OCI-LY7 (cell line): ENCODE measurements at places on chromosomes 5 and 9. TPM values are rescaled to one million over a fixed set of nuclear protein-coding genes. Genes with fewer than 3 reads are reported as not detected.

GRCh38 chr9:89625721-89626687, 21.2 kb downstream of the GADD45G start:
- no peak for DNase-seq

GRCh38 chr5:137078171-137078665, 420.9 kb downstream of the SPOCK1 start:
- DNase-seq, result no peak

DNA sequence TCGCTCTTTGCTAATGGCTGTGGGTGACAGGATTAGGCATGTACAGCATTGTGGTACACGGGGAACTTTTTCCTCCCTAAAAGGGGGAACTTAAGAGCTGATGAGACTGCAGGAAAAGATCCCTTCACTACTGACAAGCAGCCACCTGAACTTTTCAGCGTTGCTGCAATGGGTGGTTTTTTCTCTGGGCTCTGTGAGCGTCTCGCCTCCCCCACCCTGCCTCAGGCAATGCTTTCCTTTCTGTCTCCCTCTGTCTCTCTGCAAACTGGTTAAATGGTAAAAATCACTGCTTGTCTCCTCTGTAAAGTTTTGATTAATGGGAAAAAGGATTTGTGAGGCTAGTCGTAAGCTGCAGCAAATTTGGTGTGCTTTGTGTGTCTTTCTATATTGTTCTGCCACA, 20.3 kb downstream of the HSD17B3 start:
- DNase-seq, result no peak

ADCY2 gene
- total RNA-seq, result not detected in 2 replicates

GRCh38 chr5:136427426-136427825, 62.1 kb upstream of the TRPC7 start:
- DNase-seq, result no peak

EPB41L4B gene
- 0.11 and 0.29 TPM in 2 replicates for total RNA-seq

DNA sequence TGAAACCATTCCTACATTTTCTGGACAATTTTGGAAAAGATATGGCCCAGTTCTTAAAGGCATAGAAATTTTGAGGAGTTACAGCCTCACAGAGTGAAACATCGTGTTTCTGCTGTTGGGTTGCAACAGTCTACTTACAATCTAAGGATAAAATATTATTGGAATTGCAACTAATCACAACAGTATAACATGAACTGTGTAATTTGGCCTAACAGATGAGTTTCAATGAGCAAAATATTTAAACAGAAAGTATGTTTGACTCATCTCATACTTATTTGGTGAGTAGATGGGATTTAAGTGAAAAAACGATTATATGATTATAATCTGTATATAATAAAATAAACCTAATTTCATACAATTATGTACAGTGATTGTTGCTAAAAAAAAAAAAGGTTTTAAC, 1061.8 kb downstream of the CDH12 start:
- DNase-seq, result no peak

DNA sequence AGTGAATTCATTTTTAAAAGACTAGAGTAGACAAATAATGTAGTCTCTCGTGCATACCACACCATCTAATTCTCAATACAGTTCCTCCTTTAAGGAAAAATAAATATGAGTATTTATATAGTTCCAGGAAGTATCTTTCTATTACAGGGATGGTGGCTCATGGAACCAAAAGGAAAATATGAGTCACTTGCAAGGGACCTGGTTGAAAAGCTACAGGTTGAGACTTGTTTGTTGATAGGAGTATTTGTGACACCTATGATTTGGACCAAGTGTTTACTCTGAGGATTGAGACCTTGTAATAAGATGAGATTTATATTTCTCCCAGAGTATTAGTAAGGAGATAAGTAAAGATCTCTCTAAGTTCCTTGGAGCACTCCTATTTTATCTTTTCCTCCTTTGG, 67.4 kb downstream of the CDO1 start:
- DNase-seq, result no peak

GRCh38 chr9:13234932-13235331, 44.6 kb downstream of the MPDZ start:
- no peak for DNase-seq

GRCh38 chr9:24398466-24398865, 147.2 kb downstream of the IZUMO3 start:
- no peak for DNase-seq

SLC22A4 gene
- total RNA-seq, result not detected in 2 replicates

DNA sequence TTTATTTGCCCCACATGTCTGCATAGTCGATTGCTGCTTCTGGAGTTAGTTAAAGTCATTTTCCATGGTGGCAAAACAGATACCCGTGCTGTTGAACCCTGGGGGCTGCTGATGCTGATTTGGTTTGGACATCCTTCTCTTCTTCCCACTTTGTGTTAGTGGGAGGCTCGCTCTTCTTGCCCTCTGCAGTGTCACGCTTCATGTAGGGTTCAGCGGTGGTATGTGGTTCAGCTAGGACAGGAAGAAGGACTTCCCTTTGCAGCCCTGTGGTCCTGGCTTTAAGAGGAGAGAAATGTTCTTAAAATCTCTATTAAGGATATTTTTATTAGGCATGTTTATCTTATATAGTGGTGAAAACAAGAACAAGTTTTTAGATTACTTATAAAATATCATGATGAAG, 36.2 kb downstream of the SLC36A1 start:
- DNase-seq, result no peak

DNA sequence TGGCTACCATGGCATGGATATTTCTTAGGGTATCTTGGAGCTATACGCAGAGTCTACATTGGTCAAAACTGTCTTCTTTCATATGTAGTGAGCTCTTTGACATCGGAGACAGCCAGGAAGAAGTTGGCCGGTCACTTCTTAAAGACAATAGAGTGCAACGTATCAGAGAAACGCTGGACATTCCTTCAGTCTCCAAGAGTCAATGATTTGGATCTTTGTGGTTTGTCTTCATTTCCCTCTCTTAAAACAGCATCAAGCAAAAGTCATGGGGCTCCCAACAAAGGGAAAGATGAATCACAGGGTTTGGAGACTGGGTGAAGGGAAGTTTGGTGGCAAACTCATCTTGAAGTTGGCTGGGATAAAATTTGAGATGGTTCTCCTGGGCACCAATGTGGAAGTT, 320.1 kb downstream of the AGTPBP1 start:
- no peak for DNase-seq

DNA sequence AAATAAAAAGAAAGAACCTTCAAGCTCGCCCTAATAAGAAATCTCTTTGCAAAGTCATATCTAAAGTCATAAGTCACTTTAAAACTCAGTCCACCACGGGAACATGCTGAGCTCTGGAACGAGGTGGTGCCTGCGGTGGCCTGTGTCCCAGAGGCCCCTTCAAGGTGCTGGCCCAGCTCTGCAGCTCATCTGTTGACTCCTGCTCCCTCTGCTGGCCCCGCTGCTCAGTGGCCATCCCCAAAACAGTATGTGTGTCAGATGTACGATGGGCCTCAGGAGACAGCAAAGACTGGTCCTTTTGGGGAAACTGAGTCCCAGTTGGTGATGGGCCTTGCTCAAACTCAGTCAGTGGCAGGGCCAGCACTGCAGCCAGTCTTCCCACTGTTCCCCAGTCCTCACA, 22.8 kb upstream of the FOXB2 start:
- DNase-seq, result peak; percentile 5

PLK2 gene
- total RNA-seq, result 0.59 TPM in 1 of 2 replicates, not detected in the other

DNA sequence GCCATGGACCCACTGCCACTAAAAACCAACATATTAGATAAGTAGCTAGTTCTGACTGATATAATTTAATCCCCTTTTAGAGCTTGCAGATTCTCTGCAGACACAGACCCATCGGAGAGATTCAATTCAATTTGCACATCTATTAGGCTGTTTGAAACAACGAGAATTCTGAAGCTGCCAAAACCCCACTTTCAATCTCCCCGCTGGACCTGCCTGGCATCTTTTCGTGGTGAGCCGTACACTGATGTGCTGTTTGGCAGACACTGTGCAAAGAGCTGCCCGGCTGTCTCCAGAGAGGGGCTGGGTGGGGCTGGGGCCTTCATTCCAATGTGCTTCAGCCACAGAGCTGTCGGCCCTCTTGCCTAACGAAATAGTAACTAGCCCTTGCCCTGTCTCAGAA, 42.1 kb upstream of the FAM240B start:
- no peak for DNase-seq

DNA sequence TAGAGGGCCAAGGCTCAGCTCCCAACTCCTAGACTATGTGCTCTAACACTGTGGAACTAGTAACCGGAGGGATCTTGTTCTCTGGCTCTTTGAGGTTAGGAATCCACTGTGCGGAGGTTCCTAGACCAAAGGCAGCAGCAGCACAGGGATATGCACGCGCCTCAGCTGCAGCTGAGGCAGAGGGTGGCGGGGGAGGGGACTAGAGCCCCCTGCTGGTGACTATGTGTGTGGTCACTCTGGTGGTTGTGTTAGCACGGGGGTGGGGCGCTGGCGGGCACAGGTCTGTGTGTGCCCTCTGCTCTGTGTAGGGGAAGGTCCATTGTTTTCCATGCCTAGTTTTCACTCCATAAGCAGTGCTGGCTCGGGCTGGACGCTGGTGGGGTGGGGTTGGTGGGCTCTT, 458.0 kb upstream of the IZUMO3 start:
- peak; percentile 19 for DNase-seq

DNA sequence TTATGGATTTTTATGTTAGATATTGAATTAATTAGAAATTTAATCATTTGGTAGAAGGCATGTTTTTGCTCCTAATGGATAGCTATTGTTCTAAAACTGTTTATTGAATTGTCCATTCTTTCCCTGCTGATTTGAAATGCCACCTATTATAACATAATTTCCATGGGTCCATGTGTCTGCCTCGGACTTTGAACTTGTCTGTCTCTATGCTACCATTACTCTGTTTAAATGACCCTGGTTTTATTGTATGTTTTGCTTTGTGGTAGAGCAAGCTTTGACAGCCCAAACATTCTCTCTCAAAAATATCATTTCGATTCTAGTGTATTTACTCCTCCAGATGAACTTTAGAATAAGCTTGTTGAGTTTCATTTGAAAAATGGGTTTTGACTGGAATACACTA, 120.6 kb downstream of the ARHGEF28 start:
- no peak for DNase-seq

DNA sequence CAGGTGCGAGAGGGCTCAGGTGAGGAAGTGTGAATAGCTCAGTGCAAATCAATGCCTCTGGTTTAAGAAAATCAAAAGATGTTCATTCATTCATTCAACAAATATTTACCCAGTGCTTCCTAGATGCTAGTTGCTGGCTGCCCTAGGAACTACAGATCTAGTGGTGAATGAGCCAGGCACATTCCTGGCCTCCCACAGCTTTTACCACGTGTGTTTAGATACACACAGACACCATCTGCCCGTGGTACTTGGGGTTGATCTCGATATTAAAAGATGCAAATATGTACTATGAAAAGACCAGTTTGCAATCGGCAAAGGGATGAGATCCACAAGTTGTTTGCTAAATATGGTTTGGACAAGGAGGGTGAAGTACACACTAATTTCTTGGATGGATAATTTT, 78.2 kb downstream of the GTF3C4 start:
- no peak for DNase-seq

GRCh38 chr5:177313561-177314259, 2.0 kb upstream of the MXD3 start:
- DNase-seq, result no peak

ALDH1A1 gene
- not detected in 2 replicates for total RNA-seq

GRCh38 chr5:142547445-142548380, 138.2 kb downstream of the FGF1 start:
- DNase-seq, result no peak

DNA sequence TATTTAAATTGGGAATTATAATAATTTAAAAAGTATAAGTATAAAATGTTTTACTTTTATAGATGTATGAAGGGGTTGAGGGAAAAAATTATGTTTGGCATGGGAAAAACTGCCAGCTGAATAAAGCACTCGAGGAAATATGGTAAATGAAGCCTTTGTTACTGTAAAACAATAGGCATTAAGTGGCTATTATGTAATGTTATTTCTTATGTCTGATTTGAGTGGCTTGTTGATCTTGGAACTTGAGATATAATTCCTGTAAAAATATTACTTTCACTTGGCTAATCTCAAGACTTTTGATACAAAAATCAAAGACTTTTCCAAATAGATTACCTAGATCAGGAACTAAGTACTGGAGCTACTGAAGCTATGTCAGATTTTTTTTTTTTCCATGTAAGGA, 182.9 kb downstream of the CD180 start:
- no peak for DNase-seq

GRCh38 chr9:34892886-34893285, 65.2 kb upstream of the PHF24 start:
- DNase-seq, result no peak

- no peak for DNase-seq
Observed at GRCh38 chr9:8845808-8846207, 1046.2 kb upstream of the DMAC1 start.

DNA sequence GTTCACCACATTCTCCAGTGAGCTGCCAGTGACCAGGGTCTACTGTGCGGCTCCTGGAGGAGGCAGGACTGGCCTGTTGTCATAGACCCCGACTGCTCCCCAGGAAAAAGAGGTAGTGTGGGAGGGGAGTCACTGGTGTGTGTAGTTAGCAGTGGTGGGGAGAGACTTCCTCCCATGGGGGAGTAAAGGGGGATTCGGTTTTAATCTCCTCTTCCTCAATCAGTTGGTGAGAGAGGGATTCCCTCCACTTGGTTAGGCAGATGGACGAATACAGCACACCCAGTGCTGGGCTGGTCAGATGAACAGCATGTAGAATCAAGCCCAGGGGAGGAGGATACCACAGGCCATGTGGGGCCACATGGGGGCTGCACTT, 207.6 kb upstream of the S1PR3 start:
- DNase-seq, result no peak

SLC36A2 gene
- not detected in 2 replicates for total RNA-seq

DNA sequence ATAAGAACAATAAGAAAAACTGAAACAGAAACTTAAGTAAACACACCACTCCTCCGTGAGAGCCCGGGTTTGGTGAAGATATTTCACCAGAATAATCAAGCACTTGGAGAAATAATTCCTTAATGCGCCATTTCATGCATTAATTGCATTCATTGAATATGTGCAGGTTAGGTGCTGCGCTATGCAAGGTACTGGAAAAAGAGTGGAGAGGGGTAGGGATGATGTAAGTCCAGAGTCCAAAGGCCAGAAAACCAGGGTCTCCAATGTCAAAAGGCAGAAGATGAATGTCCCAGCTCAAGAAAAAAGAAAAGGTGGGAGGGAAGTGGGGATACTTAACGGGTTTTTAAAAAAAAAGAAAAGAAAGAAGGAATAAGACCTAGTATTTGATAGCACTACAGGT, 669 bp upstream of the ZFP37 start:
- no peak for DNase-seq
